Activated CD8-positive, alpha-beta memory T cell treated with anti-CD3 and anti-CD28 coated beads for 4 hours (primary cell): ENCODE measurements at places on chromosomes 16 and 17.
A peak's percentile ranks its signal among the peaks of the same experiment; 100 is the strongest.

DNA sequence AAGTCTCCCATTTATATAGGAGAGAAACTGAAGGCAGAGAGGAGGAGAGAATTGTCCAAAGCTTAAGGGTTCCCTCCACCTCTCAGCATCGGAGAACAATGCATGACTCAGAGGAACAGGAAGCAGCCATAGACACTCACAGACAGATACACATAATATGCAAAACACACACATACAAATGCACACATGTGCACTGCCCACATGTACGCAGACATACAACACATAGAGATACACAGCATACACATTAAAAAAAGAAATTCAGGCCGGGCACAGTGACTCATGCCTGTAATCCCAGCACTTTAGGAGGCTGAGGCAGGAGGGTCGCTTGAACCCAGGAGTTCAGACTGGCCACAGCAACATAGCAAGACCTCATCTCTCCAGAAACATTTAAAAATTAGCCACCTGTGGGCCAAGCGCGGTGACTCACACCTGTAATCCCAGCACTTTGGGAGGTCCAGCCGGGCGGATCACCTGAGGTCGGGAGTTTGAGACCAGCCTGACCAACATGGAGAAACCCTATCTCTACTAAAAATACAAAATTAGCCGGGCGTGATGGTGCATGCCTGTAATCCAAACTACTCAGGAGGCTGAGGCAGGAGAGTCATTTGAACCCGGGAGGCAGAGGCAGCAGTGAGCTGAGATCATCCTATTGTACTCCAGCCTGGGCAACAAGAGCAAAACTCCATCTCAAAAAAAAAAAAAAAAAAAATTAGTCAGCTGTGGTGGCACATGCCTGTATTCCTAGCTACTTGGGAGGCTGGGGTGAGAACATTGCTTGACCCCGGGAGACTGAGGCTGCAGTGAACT is 11.3 kb downstream of the ERAL1 start:
- no peak for DNase-seq

DNA sequence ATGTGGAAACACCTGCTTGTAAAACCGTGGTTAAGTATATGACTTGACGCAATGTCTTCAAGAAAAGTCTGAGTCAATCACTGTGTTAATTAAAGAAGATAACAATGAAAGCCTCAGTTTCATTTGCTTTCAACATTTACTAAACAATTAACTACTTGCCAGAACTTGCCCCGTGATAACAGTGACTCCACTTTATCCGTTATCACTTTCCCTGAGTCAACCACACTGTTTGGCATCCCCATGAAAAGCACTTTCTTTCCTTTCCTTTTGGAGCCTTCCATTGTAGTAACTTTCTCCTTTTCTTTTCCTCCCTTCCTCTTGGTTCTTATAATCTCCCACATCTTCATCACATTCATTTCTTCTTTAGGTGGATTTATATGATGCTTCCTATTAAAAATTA is 435.1 kb upstream of the GOT2 start:
- DNase-seq = no peak

- no peak for DNase-seq
These were observed 49.5 kb upstream of the MEAK7 start for GRCh38 chr16:84553873-84554399.

GRCh38 chr16:49050607-49051006 is 231.0 kb downstream of the CBLN1 start:
- DNase-seq = no peak

DNA sequence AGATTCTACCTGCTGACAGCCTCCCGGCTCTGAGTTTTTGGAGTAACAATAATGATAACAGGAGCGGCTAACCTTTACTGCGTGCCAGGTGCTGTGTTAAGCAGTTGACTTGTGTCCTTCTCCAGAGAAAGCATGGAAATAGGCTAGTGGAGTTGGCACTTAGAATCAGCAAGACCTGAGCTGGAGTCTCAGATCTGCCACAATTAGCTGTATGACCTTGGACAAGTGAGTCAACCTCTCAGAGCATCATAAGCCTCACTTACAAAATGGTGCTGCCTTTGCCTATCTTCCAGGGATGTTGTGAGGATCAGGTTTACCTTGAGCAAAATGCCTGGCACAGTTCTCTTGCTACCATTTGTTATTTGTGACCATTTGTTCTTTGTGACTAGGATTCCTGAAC is 32.1 kb upstream of the TEX2 start:
- no peak for DNase-seq

DNA sequence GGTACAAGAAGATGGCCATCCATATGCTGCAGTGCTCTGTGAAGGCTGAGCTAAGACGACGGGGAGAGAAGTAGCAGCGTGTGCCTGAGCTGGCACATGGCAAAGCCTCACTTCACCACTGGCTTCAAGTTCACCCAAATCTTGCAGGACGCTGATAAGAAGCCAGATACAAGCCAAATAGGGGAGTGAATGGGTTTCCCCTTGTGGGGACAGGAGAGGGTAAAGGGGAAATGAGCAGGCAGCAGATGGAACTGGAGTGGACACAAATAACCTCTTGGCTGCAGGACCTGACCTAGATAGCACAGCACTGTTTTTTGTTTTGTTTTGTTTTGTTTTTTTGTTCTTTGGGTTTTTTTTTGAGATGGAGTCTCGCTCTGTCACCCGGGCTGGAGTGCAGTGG is 21.0 kb upstream of the PITPNA start:
- DNase-seq = no peak

DNA sequence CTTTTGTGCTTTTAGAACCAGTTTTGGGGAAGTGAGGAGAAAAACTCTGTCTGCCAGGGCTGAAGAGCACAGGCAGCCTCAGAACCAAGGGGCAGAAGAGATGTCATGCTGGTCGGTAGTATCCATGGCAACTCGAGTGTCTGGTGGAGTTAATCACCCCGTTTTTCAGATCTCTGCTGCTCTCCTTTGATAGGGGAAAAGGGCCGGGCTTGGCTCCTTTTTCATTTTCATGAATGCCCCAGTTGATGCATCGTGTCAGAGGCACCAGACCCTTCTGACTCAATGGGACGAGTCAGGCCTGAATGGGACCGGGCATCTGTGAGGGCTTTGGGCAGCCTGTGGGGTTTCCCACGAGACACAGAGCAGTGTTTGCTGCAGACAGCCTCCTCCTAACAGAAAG is 304.6 kb downstream of the ABCC12 start:
- DNase-seq = no peak

DNA sequence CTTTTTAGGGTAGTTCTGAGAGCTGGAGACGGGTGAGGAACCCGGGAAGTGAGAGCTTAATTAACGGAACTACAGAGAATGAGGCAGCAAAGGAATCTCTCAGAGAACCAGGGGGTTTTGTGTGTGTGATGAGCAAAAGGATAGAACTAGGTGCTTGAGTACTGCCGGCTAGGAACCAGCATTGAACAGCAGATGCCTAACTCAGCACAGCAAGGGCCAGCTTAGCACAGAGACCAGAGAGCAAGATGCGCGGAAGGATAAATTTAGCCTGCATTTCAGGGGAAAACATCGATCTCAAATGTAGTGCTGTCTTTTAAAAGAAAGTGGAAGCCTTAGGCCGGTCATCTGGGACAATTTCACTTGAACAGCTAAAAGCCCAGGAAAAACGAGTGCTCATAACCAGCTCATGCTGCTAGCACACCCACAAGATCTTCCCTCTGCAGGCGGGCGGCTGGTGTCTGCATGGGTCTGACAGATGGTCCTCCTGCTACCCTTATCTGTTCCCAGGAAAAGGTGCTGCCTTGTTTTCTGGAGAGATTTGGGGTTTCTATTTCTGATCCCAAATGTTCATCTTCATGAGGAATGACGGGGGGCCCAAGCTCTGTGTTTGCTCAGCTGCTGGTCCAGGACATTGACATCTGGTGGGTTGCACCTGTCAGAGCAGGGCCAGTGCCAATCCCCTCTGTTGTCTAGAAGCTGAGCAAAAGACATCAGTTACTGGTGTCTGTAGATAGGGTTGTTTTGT is 103.9 kb downstream of the SOCS1 start:
- no peak for DNase-seq

DNA sequence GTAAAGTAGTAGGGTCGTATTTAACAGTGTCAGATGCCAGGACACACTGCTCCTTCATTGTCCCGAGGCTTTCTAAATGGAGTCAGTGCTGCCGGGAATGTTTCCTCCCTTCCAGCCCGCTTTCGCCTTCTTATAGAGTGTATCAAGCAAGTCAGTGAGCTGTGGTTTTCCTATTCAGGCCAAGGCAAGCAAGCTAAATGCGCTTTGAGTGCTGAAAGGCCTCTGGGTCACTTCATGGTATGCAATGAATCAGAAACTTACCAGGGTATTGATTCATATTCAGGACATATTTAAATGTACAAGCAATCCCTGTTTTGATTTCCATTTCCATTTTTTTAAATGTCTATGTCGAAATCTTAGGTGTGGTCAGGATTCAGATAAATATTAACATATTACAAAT is 327.9 kb upstream of the SOX9 start:
- DNase-seq = no peak

DNA sequence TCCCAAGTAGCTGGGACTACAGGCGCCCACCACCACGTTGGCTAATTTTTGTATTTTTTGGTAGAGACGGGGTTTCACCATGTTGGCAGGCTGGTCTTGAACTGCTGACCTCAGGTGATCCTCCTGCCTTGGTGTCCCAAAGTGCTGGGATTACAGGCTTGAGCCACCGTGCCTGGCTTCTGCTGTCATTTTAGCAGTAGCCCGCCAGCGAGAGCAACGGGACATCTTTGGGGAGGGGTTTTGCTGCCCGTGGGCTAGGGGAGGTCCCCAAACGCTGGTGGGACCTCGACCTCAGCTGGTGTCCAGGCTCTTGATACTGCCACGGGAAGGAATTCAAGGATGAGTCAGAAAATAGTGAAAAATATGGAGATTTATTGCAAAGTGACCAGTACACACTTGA is 108.1 kb upstream of the CACNG5 start:
- DNase-seq = no peak

DNA sequence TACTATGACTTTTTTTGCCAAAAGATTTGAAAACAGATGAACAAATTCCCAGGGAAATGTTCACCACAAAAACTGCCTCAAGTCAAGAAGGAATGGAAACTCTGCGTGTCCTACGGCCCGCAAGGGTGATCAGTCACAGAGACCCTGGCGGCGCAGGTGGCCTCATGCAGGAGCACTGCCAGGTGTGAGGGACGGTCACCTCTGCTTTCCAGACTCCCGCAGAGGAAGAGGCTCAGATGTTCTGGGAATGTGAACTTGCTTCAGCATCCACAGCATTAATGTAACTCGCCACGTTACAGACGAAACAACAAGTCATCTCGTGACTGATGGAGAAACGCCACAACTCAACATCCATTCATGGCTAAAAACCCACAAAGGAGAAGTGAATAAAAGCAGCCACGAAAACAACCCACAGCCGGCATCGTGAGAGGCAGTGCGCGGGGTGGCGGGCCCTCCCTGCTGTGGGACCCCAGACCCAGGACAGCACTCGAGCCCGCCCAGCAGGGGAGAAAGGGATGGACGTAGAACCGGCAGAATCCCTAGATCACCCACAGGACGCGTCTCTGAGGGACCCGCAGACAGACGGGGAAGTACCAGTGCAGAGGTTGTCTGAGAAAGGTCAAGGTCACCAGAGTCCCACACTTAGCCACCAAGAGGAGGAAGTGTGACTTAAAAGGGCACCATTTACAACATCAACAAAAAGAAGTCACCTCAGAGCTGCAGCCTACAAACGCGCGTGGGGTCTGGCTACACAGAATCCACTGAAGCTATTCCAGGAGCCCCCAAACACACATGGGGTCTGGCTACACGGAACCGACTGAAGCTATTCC is 76.9 kb upstream of the GNG13 start:
- DNase-seq = no peak

DNA sequence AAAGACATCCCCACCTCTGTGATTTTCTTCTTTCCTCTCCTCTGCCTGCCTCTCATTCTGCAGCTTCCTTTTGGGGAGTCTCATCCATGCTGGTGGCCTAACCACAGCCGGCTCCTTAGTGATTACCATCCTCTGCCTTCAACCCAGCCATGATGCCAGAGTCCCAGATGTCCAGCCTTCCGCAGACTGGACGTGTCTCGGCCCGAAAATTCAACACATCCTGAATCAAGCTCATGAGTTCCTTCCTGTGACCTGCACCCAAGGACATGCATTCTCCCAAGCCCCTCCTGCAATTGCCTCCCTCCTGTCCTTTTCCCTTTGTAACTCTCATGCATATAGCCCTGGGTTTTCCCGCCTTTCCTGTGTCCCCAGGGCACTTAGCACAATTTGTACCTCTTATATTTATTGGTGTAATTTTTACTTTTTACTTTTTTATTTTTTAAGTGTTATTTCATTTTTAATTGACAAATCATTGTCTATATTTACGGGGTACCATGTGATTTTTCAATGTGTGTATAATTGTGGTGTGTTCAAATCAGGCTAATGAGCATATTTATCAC is 1.2 kb upstream of the SLC13A5 start:
- DNase-seq = no peak

DNA sequence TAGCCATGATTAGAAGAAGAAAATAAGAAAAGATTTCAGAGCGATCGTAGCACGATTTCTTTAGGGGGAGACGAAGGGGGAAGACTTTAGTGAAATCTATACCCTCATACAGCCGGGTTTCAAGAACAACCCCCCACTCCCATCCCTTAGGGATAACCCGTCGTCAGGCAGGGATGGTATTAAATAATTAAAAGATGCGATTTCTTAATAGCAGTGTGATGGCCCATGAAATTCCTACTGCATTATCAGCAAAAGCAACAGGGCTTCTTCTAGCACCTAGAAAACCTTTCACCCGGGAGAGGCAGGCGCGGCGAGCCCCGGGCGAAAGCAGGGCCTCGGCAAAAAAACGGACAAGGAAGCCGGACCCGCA is 1.4 kb downstream of the CDH11 start:
- no peak for DNase-seq

DNA sequence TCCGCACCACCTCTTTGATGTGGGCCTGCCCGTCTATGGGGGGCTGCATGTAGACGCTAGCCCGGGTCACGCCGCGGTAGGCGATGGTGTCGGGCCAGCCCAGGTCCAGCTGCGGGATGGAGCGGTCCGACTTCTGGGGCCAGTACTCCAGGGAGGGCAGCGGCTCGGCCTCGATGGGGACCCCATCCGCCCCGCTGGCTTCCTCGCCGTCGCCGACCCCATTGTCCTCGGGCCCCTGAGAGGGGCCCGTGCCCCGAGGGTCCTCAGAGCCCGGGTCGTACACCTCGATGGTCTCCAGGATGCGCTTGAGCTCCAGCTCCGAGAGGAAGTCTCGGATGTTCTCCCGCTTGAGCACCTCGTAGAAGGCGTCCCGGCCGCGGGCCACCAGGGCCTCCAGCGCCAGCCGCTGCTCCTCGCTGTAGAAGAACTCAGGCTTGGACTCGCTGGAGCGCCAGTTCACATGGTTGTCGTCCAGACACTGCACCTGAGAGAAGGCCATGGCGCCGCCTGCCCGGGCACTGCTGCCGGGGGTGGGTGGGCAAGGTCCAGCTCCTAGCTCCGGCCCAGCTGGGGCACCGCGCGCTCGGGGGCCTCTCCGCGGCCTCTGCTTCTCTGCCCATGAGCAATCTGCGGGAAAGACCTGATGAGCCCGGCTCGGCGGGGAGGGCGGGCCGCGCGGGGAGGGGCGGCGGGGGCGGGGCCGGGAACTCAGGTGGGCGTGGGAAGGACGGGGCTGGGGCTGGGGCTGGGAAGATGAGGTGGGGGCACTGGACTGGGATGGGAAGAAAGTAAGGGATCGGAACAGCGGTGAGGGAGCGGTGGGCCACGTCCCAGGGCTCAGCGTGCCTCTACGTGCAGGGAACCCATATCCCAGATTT is 782 bp downstream of the FAM83G start:
- peak; percentile 36 for DNase-seq
